Left lung (tissue), 14 donors: ENCODE measurements at places on chromosomes 12 and 14.
A peak's percentile ranks its signal among the peaks of the same experiment; 100 is the strongest.

DNA sequence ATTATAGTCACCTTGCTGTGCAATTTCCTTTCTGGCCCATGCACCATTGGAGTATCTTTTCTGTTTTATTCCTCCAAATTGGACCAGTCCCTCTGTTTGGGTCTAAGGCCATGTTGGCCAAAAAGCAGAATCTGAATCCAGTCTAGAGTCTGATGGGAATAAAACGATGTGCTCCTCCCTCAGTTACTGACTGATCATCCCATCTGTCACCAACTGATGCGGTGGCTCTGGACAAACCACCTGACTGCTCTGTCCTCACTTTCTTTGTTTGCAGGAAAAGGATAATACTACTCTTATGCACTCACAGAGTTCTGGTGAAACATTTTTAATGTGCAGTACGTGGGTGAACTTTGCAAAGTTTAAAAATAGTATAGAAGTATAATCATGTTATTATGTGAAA lies 120.2 kb upstream of the HIF1A start:
- no peak overlapping the region for H3K27ac ChIP-seq
- H3K36me3 ChIP-seq = no peaks in the 10 kb centered on the region
- H3K4me3 ChIP-seq = no peak overlapping the region

DNA sequence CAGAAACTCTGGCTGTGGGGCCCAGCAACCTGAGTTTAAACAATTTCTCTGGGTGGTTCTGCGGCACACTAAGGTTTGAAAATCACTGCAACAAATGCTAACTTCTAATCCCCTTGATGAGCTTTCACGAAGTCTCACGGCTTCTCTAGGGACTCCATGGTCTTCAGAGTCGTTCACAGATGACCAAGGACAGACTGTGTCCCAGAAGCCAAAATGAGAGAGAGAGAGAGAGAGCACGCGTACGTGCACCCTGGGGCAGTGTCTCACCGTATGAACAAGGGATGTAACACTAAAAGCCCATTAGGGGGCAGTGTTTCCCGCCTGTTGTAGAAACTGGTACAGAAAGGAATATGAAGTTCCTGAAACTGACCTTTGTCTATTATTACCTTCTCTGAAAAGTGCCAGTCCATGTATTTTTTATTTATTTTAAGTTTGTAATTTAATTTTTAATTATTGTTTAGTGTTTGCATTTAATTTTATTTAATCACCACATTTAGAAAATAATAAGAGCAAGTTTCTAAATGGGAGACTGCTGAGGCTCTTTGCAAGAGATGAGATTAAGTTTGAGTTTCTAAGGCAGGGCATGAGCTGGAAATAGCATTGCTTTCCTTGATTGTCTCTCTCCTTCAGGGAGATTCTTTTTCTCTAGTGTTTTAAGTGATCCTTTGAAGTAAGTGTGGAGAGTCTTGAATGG lies 3.4 kb downstream of the APOLD1 start:
- DNase-seq = peak; percentile 47
- peaks cover 16% of the 10 kb centered on the region for H3K4me1 ChIP-seq
- H3K27ac ChIP-seq = peak overlapping the region; percentile 92
- no peaks in the 10 kb centered on the region for H3K27me3 ChIP-seq
- H3K36me3 ChIP-seq = no peaks in the 10 kb centered on the region

- no peak overlapping the region for H3K27ac ChIP-seq
- H3K4me3 ChIP-seq = no peak overlapping the region
- H3K4me1 ChIP-seq = no peaks in the 10 kb centered on the region
- no peaks in the 10 kb centered on the region for H3K27me3 ChIP-seq
Measured at GRCh38 chr12:41556176-41556575, 368.1 kb downstream of the PDZRN4 start.

DNA sequence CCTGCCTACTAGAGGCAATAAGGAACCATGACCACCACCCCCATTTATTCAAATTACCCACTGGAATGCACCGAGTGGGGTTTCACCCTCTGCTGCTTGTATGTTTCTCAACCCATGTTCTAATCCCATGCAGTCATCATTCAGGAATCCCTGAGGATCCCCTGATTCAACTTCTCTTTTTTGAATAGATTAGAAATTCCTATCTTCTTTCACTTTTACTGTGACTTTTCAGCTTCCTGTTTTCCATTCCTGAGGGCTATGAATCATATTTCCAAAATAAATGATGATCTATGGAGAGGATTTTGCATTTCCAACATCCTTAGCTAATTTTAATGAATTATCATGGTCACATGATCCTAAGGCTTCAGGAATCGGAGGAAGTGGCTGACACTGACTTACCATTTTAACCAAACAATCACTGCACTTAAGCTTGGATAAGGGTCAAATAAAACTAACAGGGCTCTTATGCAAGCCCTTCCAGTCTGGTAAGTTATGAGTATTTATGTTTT lies 19.4 kb upstream of the P2RX4 start:
- DNase-seq = no peak
- H3K27ac ChIP-seq = peak overlapping the region; percentile 67
- no peaks in the 10 kb centered on the region for H3K27me3 ChIP-seq
- H3K4me1 ChIP-seq = peaks cover 11% of the 10 kb centered on the region
- H3K36me3 ChIP-seq = no peaks in the 10 kb centered on the region

- DNase-seq = no peak
- no peaks in the 10 kb centered on the region for H3K27me3 ChIP-seq
- H3K36me3 ChIP-seq = no peaks in the 10 kb centered on the region
- no peaks in the 10 kb centered on the region for H3K4me1 ChIP-seq
- H3K27ac ChIP-seq = no peak overlapping the region
- H3K4me3 ChIP-seq = no peak overlapping the region
Measured at GRCh38 chr14:80403036-80403435, 191.7 kb upstream of the DIO2 start.

- H3K36me3 ChIP-seq = no peaks in the 10 kb centered on the region
- no peaks in the 10 kb centered on the region for H3K27me3 ChIP-seq
- H3K4me3 ChIP-seq = no peak overlapping the region
- no peak for DNase-seq
- no peaks in the 10 kb centered on the region for H3K4me1 ChIP-seq
Measured at GRCh38 chr12:54700301-54700700, 52.1 kb upstream of the DCD start.

- H3K36me3 ChIP-seq = no peaks in the 10 kb centered on the region
- H3K27me3 ChIP-seq = no peaks in the 10 kb centered on the region
- DNase-seq = no peak
- no peaks in the 10 kb centered on the region for H3K4me1 ChIP-seq
Measured at GRCh38 chr12:99619389-99620158, 28.0 kb upstream of the GARIN6 start.

GRCh38 chr12:61987173-61987572 lies 273.0 kb upstream of the USP15 start:
- H3K27me3 ChIP-seq = no peaks in the 10 kb centered on the region
- H3K4me1 ChIP-seq = no peaks in the 10 kb centered on the region
- no peaks in the 10 kb centered on the region for H3K36me3 ChIP-seq
- H3K4me3 ChIP-seq = no peak overlapping the region
- H3K27ac ChIP-seq = no peak overlapping the region

- DNase-seq = no peak
- no peak overlapping the region for H3K27ac ChIP-seq
- H3K4me3 ChIP-seq = no peak overlapping the region
- H3K4me1 ChIP-seq = no peaks in the 10 kb centered on the region
- H3K36me3 ChIP-seq = no peaks in the 10 kb centered on the region
- H3K27me3 ChIP-seq = no peaks in the 10 kb centered on the region
Measured at GRCh38 chr12:75457191-75457590, 23.4 kb upstream of the GLIPR1 start.

GRCh38 chr14:58947814-58948445 lies 240.5 kb upstream of the DAAM1 start:
- peak; percentile 28 for DNase-seq
- H3K4me3 ChIP-seq = no peak overlapping the region
- no peaks in the 10 kb centered on the region for H3K27me3 ChIP-seq
- no peaks in the 10 kb centered on the region for H3K4me1 ChIP-seq
- H3K36me3 ChIP-seq = no peaks in the 10 kb centered on the region

DNA sequence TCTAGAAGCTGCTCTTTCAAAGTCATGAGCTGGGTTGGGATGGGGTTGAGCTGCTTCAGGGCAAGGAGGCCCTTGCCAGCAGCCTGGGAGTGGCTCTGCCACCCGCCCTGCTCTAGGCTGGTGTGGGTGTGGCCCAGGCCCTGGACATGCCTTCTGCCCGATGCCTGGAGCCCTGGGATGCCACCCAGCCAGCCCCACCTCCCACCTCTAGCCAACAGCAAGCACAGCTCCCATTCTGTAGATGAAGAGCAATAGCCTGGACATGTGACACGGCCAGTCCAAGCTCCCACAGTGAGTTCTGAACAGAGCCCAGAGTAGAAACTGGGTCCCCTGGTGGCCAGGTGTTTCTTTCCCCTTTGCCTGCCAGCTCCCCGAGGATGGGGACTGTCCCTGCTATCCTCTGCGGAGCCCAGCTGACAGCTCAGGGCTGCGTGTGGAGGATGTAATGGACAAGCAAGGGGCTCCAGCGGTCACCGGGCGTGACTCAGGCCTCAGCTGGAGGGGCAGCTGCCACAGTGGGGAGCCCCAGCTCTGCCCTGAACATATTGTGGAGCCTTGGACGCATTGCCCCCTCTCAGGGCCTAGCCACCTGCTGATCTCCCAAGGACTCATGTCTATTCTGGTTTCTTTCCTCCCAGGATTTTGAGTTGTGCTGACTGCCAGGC lies 165.2 kb downstream of the TSPAN9 start:
- H3K4me1 ChIP-seq = no peaks in the 10 kb centered on the region
- H3K4me3 ChIP-seq = no peak overlapping the region
- no peaks in the 10 kb centered on the region for H3K27me3 ChIP-seq
- DNase-seq = no peak
- no peaks in the 10 kb centered on the region for H3K36me3 ChIP-seq
- H3K27ac ChIP-seq = no peak overlapping the region

GRCh38 chr14:105195522-105196264 lies 14.6 kb upstream of the NUDT14 start:
- no peak for DNase-seq
- peak overlapping the region; percentile 73 for H3K27ac ChIP-seq
- peaks cover 76% of the 10 kb centered on the region for H3K4me1 ChIP-seq
- H3K36me3 ChIP-seq = no peaks in the 10 kb centered on the region
- peaks cover 21% of the 10 kb centered on the region for H3K27me3 ChIP-seq

GRCh38 chr14:50844391-50844790 lies 13.4 kb upstream of the NIN start:
- H3K27me3 ChIP-seq = no peaks in the 10 kb centered on the region
- no peak overlapping the region for H3K27ac ChIP-seq
- no peak for DNase-seq

GRCh38 chr12:41045509-41045908 lies 142.6 kb upstream of the PDZRN4 start:
- H3K36me3 ChIP-seq = no peaks in the 10 kb centered on the region
- H3K27ac ChIP-seq = no peak overlapping the region
- no peaks in the 10 kb centered on the region for H3K27me3 ChIP-seq
- H3K4me1 ChIP-seq = no peaks in the 10 kb centered on the region

DNA sequence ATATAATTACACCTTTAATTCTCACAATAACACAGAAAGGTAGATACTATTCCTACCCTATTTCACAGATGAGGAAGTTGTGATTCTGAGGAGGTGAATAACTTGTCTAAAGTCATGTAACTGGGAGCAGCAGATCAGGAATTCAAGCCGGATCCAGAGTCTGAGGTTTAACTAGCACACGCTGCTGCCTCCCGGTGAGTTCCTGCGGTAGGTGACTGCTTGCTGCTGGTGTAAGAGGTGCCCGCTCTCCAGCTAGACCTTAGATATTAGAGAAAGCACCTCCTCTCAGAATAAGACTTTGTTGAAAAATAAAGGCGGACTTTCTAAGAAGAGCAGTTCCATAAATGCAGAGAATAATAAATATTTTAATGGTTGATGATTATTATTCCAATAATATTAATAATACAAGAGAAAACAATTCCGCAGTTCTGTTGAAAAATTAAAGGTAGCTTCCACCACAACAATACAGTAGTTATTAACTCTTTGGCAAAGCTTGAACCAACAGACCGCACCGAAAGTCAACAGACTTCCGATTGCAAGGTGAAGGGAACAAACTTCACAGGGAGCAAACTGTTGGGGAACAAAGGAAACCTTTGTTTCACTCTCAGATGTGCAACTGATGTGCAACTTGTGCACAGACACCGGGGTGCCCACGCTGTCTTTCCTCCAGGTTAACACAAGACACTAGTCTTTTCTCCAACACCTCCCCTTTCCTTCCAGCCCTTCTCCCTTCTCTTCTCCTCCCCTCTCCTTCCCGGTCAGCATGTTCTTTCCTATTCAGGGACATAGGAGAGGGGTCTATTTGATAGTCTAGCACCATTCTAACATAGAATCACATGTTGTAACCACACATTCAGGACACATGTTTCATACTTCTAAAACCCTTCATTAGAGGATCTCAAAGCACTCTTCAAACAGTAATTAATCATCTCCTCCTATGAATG lies 73.2 kb upstream of the EGLN3 start:
- no peak overlapping the region for H3K4me3 ChIP-seq
- H3K27me3 ChIP-seq = no peaks in the 10 kb centered on the region
- H3K4me1 ChIP-seq = no peaks in the 10 kb centered on the region
- H3K36me3 ChIP-seq = no peaks in the 10 kb centered on the region

- no peaks in the 10 kb centered on the region for H3K27me3 ChIP-seq
- H3K36me3 ChIP-seq = no peaks in the 10 kb centered on the region
Measured at GRCh38 chr14:26113911-26114640, 483.8 kb downstream of the NOVA1 start.

DNA sequence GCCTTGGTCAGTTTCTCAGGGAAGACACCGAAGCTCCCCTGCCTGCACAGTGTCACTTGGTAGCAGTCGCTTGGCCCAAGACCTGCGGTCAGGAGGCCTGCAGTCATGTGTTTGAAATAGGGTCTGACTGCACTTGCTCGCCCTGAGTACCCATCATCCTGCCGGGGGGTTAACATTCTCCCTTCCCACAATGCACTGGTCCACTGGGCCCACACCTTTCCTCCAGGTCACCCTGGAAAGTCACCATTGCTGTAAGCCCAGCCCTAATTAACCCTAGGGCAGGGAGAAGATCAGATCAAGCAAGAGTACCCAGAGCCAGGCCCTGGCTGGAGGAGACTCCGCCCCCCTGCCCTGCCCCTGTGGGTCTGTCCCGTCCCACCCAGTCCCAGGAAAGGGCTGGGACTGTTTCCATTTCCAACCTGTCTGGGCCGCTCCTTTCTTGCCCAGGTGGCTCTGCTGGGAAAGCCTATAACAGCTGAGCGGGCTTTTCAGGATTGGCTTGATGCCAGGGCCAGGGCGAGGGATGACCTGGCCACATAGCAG lies 87.1 kb downstream of the ZFP36L1 start:
- H3K27me3 ChIP-seq = no peaks in the 10 kb centered on the region
- H3K36me3 ChIP-seq = no peaks in the 10 kb centered on the region
- no peak for DNase-seq
- peaks cover 15% of the 10 kb centered on the region for H3K4me1 ChIP-seq
- H3K27ac ChIP-seq = no peak overlapping the region
- no peak overlapping the region for H3K4me3 ChIP-seq

DNA sequence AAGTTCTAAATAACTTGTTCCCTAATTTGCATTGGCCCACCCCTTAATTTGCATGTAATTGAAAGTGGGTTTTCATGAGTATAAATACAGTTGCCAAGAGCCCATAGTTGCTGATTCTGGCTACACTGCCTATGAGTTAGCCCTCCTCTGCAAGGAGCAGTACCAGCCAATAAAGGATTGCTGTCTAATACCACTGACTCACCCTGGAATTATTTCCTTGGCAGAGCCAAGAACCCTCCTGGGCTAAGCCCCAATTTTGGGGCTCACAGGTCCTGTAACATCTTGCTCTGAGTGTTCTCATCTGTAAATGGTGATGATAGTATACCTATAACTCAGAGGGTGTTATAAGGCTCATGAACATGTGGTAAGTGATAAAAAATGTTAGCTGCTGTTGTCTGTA lies 6.8 kb downstream of the TTC8 start:
- no peaks in the 10 kb centered on the region for H3K27me3 ChIP-seq
- H3K4me1 ChIP-seq = no peaks in the 10 kb centered on the region
- no peak overlapping the region for H3K4me3 ChIP-seq
- no peak overlapping the region for H3K27ac ChIP-seq

GRCh38 chr14:53793790-53794505 lies 162.7 kb downstream of the BMP4 start:
- H3K27me3 ChIP-seq = no peaks in the 10 kb centered on the region
- no peaks in the 10 kb centered on the region for H3K4me1 ChIP-seq
- H3K27ac ChIP-seq = no peak overlapping the region
- no peaks in the 10 kb centered on the region for H3K36me3 ChIP-seq
